Foreskin fibroblast (primary cell): ENCODE measurements at places on chromosomes 5 and 9.

GRCh38 chr9:97475059-97475458 lies 26.4 kb upstream of the TMOD1 start:
- peak; percentile 82 for DNase-seq

- no peak for DNase-seq
Observed at GRCh38 chr9:98290411-98290810, 35.0 kb upstream of the TBC1D2 start.

- DNase-seq, result no peak
Observed at GRCh38 chr5:138354387-138354786, 1.9 kb downstream of the KDM3B start.

- DNase-seq, result peak; percentile 52
Observed at GRCh38 chr5:105752801-105753200, 1917.9 kb downstream of the EFNA5 start.

DNA sequence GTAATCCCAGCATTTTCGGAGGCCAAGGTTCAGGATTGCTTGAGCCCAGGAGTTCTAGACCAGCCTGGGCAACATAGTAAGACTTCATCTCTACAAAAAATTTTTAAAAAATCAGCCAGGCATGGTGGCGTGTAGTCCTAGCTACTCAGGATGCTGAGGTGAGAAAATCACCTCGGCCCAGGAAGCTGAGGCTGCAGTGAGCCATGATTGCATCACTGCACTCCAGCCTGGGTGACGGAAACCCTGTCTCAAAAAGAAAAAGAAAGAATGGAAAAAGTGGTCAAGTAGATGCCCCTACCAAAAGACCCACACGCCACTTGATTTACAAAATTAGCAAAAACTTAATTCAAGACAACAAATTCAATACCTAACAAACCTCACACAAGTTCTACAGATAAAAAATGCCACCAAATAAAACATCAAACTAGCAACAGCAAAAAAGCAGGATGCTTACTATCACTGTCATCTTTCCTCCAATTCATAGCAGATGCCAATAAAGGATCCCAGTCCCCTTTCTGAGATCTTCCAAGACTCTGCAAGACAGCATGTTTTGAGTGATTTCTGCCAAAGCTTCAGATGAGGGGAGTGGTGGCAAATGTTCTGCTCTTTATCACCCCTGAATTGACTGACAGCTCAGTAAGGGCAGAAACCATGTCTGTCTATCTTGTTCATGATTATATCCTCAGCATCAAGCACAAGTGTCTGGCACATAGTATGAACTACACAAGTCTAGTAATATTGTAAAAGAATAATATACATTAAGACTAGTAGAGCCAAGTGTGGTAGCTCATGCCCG lies 34.2 kb upstream of the TESK1 start:
- DNase-seq, result no peak

GRCh38 chr5:73201547-73202513 lies 28.8 kb downstream of the TMEM174 start:
- DNase-seq, result peak; percentile 39

DNA sequence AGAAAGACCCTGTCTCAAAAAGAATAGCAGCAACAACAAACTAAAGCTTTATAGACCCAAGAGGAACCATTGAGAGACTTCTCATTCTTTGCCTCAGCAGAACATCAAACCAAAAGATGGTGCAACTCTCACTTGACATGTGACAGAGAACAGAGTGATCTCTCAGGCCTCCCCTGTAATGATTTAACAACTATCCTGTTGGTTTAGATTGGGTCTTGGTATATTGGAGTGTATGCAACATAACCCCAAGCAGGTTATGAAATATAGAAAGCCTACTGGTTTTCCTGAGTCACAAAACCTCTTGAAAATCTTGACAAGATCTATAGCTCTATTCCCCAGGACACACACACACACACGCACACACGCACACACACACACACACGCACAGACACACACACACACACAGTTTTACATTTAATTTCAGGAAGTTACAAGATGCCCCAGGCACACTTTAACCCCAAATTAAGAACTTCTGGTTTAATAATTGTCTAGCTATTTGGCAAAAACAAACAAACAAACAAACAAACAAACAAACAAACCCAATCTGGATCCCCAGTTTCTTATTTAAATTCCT lies 6.5 kb upstream of the FGF1 start:
- no peak for DNase-seq
